Stimulated activated CD4-positive, alpha-beta T cell treated with anti-CD3 and anti-CD28 coated beads, Interleukin-2, amount 100 ng/mL, for 4 hours (primary cell): ENCODE measurements at places on chromosomes 2 and 18.
A peak's percentile ranks its signal among the peaks of the same experiment; 100 is the strongest.

GRCh38 chr2:213151437-213152064 lies at the start of gene IKZF2:
Gene IKZF2 (minus strand): TSS chr2:213151612. CDS start chr2:213148629, 2,983 bp downstream.
- DNase-seq: peak; percentile 42

GRCh38 chr2:147937744-147938349 lies 82.7 kb downstream of the ORC4 start:
- no peak for DNase-seq

- no peak for DNase-seq
These were observed 77.0 kb upstream of the LGALSL start for GRCh38 chr2:64376926-64377325.

GRCh38 chr2:119441376-119442225 lies 9.9 kb downstream of the TMEM37 start:
- no peak for DNase-seq
